ENCODE measurements at places on chromosomes 11 and 22.

- DNase-seq = no peak
These were observed 792.2 kb downstream of the METTL15 start for GRCh38 chr11:28900427-28900826.

DNA sequence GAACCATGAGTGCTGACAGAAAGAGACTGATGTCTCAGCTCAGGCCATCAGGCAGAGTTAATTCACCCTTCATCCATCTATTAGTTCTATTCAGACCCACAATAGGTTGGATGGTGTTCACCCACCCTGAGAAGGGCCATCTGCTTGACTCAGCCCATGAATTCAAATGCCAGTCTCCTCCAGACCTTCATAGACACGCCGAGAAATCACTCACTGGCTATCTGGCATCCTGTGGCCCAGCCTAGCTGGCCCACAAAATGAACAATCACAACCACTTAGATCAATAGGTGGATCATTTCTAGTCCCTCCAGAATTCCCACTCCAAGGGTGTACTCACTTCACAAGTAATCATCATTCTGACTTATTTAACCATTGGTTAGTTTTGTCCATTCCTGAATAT lies 58.2 kb downstream of the MYEOV start:
- no peak for DNase-seq

GRCh38 chr22:44479662-44480061 lies 18.4 kb downstream of the RTL6 start:
- no peak for DNase-seq

DNA sequence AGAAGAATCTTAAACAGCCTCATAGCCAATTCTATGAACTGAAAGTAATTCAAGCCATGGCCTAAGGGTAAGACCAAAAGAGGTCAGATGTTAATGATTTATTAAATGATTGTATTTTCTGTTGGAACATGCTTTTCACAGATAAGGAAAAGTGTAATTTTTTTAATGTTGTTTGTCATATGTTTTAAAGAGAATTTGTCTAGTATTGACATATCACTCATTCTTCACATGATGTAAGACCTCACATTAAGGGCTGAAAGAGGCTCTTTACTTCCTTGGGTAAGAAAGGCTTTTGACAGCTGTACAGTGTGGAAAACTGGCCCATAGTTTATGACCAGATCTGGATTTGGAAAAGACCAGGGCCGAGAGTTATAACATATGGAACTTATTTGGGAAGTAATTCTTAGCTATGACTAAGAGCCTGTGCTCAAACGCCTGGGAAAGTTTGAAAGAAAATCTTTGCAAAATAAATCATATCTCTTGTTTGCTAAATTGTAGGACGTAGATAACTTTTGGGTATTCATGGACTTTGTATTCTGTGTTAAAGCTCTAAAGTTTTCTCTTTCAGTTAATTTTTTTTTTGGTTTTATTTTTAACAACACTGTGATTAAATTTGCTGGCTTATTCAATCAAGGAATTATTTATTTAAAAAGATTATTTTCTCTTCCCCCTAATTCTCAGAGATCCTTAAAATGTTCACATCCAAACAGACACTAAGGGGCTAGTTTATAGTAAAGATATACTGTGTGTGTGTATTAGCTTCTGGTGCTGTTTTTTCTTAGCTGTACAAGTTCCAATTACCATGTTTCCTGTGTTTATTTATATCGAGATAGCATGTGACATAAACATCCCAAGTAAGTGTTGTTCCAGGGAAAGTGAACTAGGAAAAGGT lies 162.2 kb downstream of the ARHGAP42 start:
- no peak for DNase-seq

DNA sequence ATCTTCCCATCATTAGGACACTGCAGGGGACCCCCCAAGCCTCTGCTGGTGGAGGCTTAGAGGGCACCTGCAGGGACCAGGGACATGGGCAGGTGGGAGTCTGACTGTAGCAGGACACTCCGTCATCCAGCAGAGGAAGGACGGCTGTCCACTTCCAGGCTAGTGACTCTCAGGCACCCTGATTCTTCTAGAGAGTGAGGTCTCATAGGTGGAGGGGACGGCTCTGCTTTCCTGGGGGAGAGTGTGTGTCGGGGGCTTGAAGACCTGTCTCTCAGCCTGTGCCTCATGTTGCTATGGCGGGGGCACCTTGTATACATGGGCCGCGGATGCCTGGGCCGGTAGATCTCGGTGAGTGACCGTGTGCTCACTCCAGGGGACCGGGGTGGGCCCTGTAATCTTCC lies 1116.6 kb downstream of the BRD1 start:
- no peak for DNase-seq

GRCh38 chr11:57273448-57274058 lies 36.5 kb upstream of the APLNR start:
- no peak for DNase-seq
